GM12878 (cell line): ENCODE measurements at places on chromosomes 13 and 19. TPM values are rescaled to one million over a fixed set of nuclear protein-coding genes. Genes with fewer than 3 reads are reported as not detected.

Gene GRIN2D
- polyA plus RNA-seq, result 0.03 TPM in 1 of 2 replicates, not detected in the other

DNA sequence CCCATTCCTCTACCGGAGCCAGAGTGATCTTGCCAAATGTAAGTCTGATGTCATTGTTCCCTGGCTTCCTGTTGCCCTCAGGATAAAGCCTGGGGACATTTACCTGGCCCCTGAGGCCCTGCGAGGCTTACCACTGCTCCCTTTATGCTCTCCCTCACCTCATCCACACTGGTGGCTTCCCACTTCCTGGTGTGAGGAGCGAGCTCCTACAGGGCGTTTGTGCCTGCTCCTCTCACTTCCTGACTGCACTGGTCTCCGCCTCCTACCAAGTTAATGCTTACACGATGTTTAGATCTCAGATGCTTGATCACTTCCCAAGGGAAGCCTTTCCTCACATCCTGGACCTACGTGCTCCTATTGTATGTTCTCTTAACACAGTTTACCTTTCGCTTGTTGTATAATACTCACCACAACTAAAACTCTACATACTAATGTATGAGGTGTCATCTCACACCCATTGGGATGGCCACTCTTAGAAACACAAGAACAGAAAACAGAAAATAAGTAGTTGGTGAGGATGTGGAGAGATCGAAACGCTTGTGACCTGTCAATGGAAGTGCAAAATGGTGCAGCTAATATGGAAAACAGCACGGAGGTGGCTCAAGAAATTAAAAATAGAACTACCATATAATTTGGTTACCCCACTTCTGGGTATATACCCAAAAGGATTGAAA lies 177.6 kb downstream of the SHISA2 start:
- DNase-seq, result no peak

- DNase-seq, result no peak
These were observed 35.3 kb downstream of the FPR3 start for GRCh38 chr19:51830274-51830673.

DNA sequence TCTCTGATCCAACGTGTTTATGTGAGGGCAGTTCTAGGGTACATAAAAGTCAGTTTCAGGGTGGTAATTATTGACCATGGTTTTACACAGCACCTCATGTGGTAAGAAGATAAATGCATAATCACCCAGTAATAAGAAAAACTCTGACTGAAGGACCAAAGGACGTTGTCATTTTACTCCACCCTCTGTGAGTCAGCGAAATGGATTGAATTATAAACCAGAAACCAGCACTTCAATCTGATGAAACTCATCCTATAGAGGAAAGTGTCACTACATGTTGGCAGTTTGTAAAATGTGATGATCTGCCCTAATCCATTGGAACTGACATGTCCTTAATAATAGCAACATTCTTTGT lies 406.8 kb downstream of the KLF5 start:
- no peak for DNase-seq
